ENCODE measurements at places on chromosomes 3 and 15.

DNA sequence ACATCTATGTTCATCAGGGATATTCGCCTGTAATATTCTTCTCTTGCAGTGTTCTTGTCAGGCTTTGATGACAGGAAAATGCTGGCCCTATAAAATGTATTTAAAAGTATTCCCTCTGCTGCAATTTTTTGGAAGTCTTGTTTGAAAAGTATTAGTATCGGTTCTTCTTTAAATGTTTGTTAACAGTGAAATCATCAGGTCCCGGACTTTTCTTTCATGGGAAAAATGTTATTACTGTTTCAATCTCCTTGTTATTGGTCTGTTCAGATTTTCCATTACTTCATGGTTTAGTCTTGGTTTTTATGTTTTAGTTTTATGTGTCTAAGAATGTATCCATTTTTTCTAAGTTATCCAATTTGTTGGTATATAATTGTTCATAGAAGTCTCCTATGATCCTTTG, 225.6 kb downstream of the RBMS3 start:
- no peak for DNase-seq

- DNase-seq, result no peak
Measured at GRCh38 chr15:34841262-34841725, 45.9 kb upstream of the ACTC1 start.

GRCh38 chr3:51568036-51568435, 29.5 kb downstream of the RAD54L2 start:
- no peak for DNase-seq

DNA sequence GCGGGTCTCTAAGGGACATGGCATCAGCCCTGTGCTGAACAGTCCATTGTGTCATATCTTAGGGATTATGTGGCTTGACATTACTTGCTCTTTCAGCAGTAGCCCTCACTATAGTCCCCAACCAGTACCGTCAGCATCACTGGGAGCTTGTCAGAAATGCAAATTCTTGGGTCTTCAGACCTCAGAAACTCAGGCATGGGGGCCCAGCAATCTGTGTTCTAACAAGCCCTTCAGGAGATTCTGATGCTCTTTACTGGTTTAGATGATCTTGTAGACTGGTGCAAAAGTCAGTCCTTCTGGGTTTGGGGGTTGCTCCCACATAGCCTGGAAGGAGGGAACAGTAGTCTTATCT, 39.0 kb upstream of the TRAK1 start:
- no peak for DNase-seq

GRCh38 chr15:95400428-95400827, 930.1 kb upstream of the NR2F2 start:
- DNase-seq, result no peak

GRCh38 chr3:46092702-46093080, 65.4 kb upstream of the XCR1 start:
- DNase-seq, result no peak

GRCh38 chr3:184880276-184881019, 68.5 kb downstream of the VPS8 start:
- no peak for DNase-seq

DNA sequence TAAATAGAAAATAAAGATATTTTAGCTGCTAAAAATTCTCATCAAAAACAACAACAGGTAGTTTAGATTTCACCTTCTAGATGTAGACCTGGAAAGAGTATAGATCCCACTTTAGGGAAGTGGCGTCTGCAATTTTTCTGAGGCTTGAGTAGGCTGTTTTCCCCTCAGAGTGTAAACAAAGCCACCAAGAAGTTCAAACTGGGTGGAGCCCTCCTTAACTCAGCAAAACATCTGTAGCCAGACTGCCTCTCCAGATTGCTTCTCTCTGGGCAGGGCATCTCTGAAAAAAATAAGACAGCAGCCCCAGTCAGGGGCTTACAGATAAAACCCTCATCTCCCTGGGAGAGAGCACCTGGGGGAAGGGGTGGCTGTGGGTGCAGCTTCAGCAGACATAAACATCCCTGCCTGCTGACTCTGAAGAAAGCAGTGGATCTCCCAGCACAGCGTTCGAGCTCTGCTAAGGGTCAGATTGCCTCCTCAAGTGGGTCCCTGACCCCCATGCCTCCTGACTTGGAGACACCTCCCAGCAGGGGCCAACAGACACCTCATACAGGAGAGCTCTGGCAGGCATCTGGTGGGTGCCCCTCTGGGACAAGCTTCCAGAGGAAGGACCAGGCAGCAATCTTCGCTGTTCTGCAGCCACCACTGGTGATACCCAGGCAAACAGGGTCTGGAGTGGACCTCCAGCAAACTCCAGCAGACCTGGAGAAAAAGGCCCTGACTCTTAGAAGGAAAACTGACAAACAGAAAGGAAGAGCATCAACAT, 259.6 kb downstream of the STXBP5L start:
- no peak for DNase-seq

- DNase-seq, result no peak
Measured at GRCh38 chr15:38696109-38696727, 131.6 kb upstream of the RASGRP1 start.

GRCh38 chr15:64604319-64604718, 143.9 kb downstream of the ZNF609 start:
- no peak for DNase-seq

DNA sequence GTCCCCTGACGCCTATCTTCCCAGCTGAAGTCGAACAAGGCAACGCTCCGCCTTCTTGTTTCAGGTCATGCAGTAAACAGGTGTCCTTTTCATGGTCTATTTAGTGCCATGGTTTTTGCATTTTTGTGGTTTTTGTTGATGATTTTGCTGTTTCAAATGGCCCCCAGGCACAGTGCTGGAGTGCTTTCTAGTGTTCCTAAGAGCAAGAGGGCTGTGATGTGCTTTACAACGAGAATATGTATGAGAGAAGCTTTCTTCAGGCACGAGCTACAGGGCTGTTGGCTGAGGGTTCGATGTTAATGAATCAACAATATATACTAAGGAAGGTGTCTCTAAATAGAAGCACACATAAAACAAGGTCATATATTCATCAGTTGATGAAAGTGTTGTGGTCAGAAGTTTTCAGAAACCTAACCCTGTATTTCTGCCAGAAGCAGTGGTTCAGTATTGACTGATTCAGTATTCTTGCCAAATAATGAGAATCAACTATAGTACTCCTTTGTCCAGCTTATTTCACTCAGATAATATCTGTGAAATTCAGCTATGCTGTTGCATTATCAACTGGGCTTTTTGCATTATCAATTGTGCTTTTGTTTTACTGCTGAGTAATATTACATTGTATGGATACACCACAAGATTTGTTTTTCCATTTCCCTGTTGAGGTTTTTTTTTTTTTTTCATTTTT, 18.5 kb downstream of the LIMD1 start:
- no peak for DNase-seq

- no peak for DNase-seq
Measured at GRCh38 chr3:170383567-170383966, 26.1 kb downstream of the SKIL start.

GRCh38 chr3:189727898-189728297, 96.7 kb downstream of the TP63 start:
- no peak for DNase-seq

GRCh38 chr15:67782691-67782991, 42.7 kb upstream of the SKOR1 start:
- no peak for DNase-seq

DNA sequence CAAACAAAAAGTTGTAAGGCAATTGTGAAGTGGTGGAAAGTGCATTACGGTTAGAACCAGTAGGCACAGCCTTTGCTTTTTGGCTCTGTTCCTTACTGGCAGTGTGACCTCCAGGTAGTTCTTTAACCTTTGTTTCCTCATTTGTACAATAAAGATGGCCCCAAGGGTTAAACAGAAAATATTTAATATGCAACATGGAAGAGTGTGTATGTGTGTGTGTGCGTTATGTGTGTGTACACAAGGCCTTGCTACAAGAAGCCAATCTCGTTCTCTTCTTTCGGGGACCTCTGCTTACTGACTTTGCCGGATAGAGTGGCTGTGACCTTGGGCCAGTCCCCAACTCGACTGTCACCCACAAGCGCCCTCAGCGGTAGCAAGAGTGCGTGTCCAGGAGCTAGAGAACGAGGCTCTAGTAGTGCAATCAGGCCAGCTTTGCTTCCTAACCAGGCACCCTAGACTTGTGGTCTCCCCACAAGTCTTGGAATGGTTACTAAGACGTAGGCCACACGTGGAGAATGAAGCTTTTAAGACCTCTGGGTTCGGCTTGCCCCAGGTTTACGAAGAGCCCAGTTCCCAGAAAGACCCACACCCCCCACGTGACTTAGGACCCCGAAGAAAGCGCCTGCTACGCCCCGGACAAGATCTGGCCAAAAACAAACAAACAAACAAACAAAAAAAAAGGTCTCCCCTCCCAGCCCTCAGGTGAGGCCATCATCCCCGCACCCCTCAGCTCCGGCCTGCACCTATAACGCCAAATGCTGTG, 593 bp downstream of the CIAO2A start:
- DNase-seq, result peak; percentile 56

DNA sequence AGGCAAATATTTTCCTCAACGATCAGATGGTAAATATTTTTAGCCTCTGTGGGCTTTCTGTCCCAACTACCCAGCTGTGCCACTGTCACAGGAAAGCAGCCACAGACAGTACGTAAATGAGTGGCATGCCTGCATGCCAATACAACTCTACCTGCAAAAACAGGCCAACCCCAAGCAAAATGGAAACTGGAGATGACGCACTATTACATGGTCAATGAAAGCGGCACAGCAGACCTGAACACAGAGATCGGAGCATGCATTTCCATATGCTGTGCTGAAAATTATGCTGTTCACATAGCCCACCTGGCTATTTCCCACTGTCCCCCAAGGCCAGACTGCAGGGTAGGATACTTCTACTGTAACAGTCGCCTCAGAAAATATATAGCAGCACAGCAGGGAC, 57.8 kb downstream of the HERC2 start:
- no peak for DNase-seq

DNA sequence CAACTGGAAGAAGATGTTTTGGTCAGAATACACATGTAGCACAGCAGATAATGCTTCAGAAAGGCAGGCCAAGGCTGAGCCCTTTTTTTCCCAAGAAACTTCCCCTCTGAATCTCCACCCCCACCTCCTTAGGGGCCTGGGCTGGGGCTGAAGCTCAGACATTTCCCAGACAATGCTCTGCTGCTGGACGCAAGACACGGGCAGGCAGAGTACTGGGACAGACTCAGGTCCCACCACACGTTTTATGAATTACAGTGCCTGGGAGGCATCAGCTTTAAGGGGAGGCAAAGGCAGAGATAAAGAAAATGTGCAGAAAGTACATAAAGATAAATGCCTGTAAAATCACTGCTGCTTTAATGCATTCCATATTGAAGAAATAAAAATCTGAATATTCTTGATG, 479.4 kb downstream of the ERC2 start:
- no peak for DNase-seq

- DNase-seq, result no peak
Measured at GRCh38 chr3:140599496-140599895, 78.4 kb upstream of the TRIM42 start.

DNA sequence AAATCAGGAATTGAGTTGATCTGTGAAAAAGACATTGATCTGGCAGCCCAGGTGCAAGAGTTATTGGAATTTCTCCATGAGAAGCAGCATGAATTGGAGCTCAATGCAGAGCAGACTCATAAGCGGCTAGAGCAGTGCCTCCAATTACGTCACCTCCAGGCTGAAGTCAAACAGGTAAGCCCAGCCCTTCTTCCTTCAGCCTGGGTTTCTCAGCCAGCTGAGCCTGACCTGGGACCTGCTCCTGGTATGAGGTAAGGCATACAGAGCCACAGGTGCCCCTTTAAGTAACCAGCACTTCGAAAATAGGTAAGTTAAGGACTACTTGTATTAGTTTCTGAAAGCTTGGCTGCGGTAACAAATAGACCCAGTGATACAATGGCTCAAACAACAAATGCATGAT, 307.4 kb upstream of the UMPS start:
- no peak for DNase-seq

DNA sequence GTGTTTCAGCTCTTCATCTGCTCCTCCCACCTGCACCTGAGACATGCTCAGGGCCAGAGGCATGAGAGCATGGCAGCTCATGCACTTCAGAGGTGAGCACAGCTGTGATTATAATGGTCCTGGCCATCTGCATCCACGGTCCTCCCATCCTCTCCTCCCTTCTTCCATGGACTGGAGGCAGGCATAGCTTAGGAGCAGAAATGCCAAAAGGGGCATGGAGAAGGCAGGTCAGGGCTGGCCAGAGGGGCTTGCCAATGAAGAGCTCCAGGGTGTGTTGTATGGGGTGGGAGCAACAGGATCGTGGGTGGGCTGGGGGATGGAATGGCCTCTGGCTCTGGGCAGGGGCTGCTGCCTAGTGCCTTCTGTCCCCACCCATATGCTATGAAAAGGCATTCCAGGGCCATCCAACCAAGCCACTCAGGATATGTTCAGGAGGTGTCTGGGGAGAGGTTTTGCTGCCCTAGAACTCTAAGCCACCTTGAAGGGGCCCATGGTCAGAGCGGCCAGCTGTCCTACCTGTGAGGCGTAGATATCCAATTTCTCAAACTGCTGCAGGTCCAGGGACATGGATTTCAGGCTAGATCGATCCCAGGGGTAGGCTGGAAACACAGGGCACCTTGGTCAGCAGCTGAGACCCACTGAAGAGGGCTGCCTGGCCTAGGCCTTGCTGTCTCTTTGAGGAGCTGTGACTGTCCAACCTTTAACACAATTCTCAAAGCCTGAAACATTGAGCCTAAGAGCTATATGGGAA, 26.1 kb downstream of the KY start:
- DNase-seq, result no peak

- no peak for DNase-seq
Measured at GRCh38 chr15:59327942-59328341, 44.7 kb downstream of the MYO1E start.

- no peak for DNase-seq
Measured at GRCh38 chr15:50234764-50235163, 30.8 kb downstream of the HDC start.

GRCh38 chr15:80612118-80612823, 82.8 kb upstream of the ABHD17C start:
- no peak for DNase-seq

DNA sequence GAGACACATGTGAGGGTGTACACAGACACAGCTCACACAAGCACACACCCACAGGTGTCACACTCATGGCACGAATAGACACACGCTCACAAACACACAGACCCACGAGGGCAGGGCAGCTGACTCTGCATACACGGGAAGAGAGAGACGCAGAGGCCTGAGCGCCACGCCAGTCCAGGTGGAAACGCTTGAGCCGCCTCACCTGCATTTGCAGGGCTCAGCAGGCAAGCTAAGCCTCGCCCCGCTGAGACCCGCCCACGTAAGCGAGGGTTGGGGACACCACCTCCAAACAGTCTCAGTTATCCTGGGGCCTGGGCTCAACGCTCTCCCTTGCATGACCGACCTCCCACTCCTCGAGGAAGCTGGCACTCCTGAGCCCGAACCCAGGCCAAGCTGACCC, 73.2 kb downstream of the TLE3 start:
- no peak for DNase-seq

- DNase-seq, result no peak
Measured at GRCh38 chr3:149407898-149408297, 30.4 kb upstream of the TM4SF1 start.

GRCh38 chr3:16288664-16289063, 23.7 kb downstream of the OXNAD1 start:
- no peak for DNase-seq

DNA sequence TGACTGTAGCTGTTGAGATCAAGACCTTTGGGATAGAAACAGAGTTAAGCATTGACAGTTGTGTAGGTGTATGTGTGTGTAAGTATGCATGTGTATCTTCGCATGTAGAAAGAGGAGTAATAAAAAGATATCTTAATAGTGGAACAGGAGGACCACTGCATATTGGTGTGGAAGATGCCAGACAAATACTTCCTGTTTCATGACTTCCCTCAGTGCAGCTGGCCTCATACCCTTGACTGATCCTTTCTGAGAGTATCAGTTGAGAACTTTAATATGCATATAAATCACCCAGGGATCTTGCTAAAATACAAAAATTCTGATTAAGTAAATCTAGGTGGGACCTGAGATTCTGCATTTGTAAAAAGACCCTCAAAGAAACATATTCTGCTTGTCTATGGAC, 8.5 kb upstream of the ZBED2 start:
- no peak for DNase-seq
